ENCODE measurements at places on chromosomes 6 and 20. TPM values are rescaled to one million over a fixed set of nuclear protein-coding genes. Genes with fewer than 3 reads are reported as not detected.

Gene LY6G5B
- 22.6 TPM for total RNA-seq

Gene SLC32A1
- not detected for total RNA-seq

Gene POLR1H
- total RNA-seq: 52.3 TPM

Gene BMP5
- total RNA-seq: not detected

Gene RIPOR3
- not detected for total RNA-seq

Gene RREB1
- total RNA-seq: 27.5 TPM

Gene TMC2
- not detected for total RNA-seq

Gene MEP1A
- not detected for total RNA-seq

Gene HAO1
- total RNA-seq: not detected

Gene ABT1
- total RNA-seq: 25.3 TPM

Gene PGK2
- not detected for total RNA-seq

DNA sequence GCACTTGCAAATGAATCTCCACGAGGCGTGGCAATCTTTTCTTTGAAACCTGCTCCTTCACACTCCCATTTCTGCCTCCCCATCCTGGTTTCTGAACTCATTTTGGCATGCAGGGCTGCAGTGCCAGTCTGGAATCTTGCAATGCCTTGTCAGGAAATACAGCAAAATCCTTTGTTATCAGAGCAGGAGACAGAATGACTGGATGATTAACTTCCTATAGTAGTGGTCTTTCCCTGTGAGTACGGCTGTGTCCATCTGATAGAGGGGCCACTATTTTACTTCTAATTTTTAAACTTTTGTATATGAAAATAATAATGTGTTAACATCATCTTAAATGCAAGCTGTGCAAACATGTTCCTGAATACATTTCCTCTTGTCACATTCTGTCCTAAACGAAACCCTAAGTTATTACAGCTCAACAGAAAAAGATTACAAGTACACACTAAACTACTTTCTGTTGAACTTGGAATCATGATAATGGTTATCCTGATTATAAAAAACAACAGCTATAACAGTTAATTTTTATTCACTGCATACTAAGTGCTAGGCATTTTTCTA lies 140.2 kb downstream of the KIF13A start:
- DNase-seq: no peak

DNA sequence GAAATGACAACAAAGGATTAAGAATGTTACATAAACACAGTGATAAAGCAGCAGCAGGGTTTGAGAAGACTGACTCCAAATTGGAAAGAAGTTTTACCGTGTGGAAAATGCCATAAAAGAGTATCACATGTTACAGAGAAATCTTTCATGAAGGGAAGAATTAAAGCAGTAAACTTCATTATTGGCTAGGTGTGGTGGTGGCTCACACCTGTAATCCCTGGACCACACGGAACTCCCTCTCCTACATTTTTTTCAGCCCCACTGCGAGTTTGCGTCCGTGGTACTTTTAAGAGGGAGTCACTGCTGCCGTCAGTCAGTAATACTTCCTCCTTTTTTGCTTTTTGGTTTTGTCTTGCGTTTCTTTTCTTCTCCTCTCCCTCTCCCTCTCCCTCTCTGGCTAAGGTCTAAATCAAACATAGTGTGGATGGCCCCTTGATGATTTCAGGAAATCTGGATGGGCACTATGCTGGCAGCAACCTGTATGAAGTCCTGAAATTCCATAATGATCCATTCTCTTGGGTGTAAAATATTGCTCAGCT lies 112.3 kb downstream of the MAN1A1 start:
- DNase-seq: no peak

DNA sequence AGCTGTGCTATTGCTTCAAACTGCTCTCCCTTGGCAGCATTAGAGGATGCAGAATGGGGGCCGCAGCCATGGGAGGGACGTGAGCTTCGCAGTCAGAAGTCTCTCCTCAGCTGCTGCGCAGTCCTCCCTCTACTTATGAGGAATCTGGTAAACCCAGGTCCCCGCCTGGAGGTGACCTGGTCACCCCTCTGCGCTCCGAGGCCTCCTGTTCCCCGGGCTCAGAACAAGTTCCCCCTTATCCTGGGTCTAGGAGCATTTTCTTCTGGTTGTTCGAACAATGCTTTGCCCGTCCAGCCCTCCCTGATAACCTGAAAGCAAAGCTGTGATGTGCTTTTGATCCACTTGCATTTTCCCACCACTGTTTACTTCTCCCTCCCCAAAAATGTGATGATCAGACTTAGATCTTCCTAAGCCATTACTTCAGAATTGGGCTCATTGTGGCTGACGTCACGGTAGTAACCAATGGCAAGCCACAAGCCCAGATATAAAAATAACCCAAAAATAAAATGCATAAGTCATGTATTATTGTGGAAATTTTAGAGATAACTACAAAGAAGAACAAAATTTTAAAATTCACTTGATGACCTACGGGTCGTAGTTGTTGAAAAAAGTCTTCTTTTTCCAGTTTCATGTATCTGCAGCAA lies 80.7 kb downstream of the SERAC1 start:
- no peak for DNase-seq

GRCh38 chr20:48770700-48771442 lies 56.9 kb downstream of the PREX1 start:
- no peak for DNase-seq

- no peak for DNase-seq
Measured at GRCh38 chr6:125232466-125232865, 69.3 kb downstream of the HDDC2 start.

GRCh38 chr6:2546901-2547300 lies 203.8 kb downstream of the MYLK4 start:
- no peak for DNase-seq

- no peak for DNase-seq
Measured at GRCh38 chr6:139580592-139581484, 206.4 kb upstream of the CITED2 start.

- no peak for DNase-seq
Measured at GRCh38 chr6:159180001-159180400, 10.8 kb downstream of the FNDC1 start.

DNA sequence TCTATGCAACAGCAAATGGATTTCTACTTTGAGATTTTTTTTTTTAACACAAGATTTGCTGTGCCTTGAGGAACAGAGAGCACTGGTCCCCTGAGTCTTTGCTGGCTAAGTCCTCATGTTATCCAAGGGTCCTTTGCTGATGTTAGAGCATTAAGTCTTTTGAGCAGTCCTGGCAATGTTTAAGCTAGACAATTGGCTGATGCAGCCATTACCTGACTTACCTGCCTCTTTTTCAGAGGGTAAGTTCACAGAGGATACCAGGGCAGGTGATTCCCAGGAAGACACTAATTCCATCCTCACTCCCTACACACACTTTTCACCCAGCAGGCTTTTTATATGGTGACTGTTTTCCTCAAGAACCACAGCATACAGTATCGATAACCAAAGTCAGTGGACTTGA lies 337.7 kb downstream of the HDGFL1 start:
- DNase-seq: no peak

DNA sequence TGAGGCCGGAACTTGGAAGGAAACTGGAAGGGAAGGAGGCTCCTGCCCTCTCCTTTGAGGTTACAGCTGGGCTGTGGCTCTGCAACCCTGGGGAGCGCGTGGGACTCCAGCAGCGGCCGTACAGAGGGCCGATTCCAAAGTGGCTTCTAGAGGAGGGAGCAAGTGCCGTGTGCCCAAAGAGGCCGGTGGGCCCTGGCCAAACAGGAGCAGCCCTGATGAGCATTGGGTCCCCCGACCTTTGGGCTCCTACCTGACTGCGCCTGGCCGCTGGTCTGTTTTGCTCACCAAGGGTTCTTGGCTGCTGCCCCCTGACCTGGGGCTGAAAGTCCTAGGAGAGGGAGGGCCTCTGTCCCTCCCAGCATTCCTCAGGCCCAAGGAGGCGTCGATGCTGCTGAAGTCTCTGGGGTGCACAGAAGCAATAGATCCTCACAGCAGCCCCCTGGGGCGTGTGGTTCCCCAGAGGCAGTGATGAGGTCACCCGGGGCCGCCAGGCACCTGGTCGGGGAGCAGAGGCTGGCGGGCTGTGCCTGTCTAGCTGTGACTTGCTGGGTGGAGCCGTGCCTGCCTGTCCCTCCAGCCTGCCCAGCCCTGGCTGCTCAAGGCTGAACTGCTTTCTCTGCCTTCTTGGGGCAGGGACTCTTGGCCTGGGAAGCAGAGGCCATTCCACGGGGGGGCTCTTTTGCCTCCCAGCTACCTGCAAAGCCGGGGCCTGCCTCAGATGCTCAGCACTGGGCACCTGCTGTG lies 9.8 kb downstream of the RBM38 start:
- no peak for DNase-seq

DNA sequence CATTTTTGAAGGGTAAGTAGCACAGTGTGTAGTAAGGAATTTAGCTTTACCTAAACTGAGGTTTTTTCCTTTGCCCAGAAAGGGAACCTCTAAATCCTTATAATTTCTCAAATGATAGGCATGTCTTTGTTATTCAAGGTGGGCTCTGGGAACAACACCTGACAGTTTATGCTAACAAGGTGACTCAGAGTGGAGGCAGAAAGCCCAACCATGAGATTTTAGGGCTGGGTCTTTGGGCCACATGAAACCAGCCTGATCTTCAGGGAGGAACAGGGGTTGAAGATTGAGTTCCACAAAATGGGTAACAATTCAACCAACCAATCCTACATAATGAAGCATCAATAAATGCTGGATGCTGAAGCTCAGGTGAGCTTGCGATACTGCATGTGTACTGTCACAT lies 46.6 kb downstream of the PRSS35 start:
- DNase-seq: no peak

DNA sequence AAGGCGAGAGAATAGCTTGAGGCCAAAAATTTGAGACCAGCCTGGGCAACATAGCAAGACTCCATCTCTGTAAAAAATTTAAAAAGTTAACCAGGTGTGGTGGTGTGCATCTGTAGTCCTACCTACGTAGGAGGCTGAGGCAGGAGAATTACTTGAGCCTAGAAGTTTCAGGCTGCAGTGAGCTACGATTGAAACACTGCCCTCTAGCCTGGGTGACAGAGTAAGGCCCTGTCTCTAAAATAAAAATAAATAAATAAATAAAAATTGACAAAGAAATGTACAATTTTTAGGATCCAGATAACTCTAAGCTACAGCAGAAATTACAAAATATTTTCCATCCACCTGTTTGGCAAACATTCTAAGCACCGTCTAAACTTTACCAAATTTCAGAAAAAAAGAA lies 941.0 kb upstream of the ADGRB3 start:
- DNase-seq: no peak

- no peak for DNase-seq
Measured at GRCh38 chr6:139833592-139833991, 459.1 kb upstream of the CITED2 start.

DNA sequence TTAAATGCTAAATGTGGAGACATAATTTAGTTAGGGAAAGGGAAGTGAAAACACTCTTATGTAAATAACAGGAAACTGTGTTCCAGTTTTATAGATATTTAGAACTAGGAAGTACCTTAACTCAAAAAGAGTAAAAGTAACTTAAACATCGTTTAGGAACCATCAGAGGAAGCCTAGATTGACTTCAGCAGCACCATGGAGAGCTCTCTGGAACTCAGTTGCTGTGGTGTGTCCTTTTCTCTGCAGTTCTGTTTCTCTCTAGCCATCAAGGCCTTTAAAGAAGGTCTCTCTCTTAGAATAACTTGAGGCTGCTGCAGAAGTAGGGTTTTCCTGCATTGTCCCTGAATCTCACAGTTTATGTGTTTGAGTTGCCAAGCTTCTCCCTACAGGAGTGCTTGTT lies 26.9 kb downstream of the CLVS2 start:
- no peak for DNase-seq

DNA sequence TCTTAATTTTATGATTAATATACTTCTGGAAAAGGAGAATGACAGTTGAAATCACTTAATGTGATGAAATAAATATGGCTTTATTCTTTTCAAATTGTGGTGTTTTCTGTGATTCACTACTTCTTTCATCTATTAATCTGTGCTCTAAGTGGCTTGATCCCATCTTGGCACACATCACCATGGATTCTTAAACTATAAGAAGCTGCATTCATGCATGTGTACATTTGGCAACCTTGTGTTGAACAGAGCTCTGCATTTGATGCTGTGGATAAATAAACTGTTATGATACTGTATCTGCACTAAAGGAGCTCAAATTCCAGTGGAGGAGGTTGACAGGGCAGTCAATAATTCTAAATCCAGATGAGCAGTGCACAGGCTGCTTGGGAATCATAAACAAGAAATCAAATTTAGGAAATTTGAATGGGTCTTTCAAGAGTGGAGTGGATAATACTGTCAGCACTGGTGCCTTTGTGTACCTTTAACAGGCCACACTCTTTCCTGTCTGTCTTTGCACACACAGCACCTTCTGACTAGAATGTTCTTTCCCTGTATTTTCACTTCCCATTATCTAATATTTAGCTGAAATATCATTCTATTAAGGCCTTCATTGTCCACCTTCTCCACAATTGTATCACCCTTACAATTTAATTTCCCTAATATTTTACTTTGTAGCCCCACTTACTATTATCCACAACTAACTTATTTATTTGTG lies 252.9 kb downstream of the GRM1 start:
- DNase-seq: no peak

DNA sequence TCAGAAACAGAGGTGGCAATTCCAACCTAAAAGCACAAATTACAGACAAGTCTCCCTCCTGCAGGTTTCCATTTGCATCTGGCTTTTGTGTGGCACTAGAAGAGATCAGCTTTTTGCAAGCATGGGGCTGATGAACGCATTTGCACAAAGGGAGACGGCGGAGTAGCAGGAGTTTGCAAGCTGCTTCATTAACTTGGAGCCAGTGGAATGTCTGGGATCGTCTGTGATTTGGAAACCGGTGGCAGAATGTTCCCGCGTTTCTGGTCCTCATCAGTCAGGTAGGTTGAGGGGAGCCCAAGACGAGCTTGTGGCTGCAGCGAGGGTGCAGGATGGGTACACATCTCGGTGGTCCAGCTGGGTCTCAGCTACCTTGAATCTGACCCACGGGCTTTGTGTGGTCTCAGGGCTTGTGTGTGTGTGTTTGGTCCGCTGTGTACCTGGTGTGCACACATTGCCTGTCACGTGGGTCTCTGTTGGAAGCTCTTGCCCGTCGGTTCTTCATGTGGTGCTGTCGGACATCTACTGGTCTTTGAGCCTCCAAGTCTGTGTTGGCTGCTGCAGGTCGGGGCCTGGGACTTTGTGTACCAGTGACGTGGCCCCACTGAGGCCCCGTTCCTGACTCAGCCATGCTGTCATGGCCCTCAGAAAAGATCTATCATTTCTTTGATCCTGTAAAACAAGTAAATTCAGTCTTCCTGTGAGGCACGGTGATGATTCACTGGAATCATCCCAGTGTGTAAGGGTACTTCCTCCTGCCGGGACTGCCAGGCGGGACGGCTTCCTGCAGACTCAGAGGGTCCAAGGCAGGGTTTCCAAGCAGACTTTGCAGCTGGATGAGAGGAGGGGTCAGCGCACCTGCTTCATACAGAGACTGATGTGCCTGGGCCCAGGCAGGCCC lies 12.4 kb upstream of the MYT1 start:
- no peak for DNase-seq

DNA sequence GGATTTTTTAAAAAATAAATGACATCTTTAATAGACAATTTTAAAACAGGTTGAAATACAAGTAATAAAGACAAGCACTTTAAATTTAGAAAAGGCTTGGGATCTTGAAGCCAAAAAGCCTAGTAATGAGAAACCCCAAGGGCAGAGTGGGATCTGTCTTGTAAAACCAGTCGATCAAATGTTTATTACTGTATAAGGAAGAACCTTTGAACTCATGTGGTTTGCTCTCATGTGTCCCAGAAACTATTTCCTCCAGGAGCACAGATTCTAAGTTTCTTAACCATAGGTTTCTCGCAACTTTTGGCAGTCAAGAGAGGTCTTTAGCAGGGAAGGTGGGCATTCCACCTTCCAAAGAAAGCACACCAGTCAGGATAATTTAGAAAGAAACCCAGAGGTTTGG lies 541.7 kb upstream of the BTBD3 start:
- DNase-seq: no peak

GRCh38 chr6:129920103-129920798 lies 59.1 kb upstream of the TMEM244 start:
- DNase-seq: no peak
